ENCODE measurements at places on chromosomes 12 and 14.

GRCh38 chr14:70392676-70393075, 24.2 kb downstream of the SYNJ2BP start:
- DNase-seq, result no peak

- DNase-seq, result no peak
Measured at GRCh38 chr12:49339464-49339861, 2.5 kb upstream of the C1QL4 start.

- DNase-seq, result no peak
Measured at GRCh38 chr14:26935733-26936132, 337.9 kb upstream of the NOVA1 start.

- DNase-seq, result no peak
Measured at GRCh38 chr14:39113685-39114072, 444 bp upstream of the GEMIN2 start.

- DNase-seq, result no peak
Measured at GRCh38 chr12:108340037-108340436, 926 bp upstream of the CMKLR1 start.

DNA sequence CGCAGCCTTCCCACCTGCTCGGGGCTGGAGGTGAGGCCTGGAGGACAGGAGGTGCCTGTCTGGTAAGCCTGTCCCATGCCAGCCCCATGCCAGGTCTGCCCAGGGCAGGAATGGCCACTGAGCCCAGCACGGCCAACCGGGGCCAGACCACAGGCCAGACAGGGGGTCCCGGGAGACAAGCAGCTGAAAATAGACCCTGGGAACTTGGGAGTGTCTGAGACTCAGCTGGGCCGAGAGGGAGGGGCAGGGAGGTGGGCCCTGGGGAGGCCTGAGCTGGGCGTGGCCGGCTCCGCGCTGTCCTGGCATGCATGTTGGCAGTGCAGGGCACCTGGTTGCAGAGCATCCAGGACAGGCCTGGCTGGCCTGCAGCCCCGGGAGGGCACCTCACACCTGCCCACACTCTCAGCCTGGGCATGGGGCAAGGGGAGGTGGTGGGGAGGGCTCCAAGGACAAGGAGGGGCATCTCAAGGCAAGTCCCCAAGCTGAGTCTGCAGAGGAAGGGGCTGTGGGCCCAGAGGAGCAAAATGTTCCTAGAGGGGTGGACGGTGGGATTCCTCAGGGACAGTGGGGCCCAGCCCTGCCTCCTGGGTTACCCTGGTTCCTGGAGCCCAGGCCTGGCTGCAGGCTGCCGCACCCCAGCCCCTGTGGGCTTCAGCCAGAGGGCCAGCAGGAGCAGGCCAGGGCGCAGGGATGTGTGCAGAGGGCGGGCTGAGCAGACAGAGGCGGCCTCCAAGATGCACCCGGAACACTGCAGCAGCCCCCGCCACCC, 3.2 kb upstream of the CRIP1 start:
- no peak for DNase-seq

DNA sequence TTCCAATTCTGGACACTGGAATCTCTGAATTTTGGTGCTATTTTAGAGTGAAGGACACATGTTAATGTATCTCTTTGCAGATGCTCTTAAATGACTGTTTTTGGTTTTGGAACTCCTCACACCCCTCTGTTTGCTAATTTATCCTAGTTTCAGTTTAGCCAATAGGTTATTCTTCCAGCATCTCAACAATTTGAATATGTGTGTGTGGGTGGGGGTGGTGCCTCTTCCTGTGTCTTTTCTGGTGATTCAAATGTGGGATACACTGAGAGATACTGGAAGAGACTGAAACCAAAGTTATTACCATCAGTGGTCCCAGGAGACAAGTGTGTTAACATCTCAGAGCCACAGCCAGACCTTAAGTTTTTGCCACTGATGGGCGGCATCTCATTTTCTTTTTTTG, 1317.4 kb upstream of the TMEM132C start:
- no peak for DNase-seq

Data from left lobe of liver (tissue), 2 donors.